ENCODE measurements at places on chromosomes 7 and 10.

- DNase-seq: no peak
Observed at GRCh38 chr10:112775892-112776674, 174.0 kb upstream of the TCF7L2 start.

- DNase-seq: no peak
Observed at GRCh38 chr7:128361411-128362379, at the start of gene PRRT4. Gene PRRT4, minus strand, starts transcription at chr7:128361690.

- no peak for DNase-seq
Observed at GRCh38 chr10:77993620-77994019, 35.7 kb downstream of the POLR3A start.

GRCh38 chr7:26690135-26690805 is 174.1 kb downstream of the SKAP2 start:
- DNase-seq: no peak

DNA sequence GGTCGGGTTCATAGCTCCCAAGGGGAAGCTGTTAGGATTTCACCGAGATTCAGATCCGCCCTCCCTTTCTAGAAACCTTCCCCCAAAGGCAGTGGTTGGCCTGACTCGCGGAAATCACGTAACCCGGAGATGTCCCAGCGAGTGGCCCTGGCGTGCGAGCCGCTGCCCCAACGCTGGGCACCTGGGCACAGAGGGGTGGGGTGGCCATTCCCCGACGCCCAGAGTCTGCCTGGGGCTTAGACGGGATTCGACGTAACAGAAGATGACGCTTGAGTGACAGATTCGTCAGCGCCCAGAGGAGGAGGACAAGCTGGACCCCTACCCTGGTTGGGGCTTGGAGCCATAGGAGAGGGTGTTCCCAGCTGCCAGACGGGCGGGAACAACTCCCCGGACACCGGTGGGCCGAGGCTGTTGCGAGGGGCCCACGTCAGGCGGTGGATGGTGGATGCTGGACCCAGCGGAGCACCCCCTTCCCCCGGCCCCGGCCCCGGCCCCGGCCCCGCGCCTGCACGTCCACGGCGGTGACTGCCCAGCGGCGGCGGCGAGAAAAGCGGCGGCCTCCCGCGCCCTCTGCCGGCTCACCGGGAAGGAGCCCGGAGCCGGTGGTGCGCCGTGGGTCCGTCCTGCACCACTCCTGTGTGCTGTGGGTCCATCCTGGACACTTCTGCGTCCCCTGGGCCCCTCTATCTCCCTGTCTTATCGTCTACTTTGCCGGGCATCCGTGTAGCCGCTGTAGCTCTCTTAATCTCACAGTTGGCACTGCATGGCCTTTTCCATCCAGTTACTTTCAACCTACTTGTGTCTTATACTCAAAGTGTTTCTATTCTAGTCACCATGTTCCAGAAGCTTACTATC is 35.4 kb upstream of the KNDC1 start:
- no peak for DNase-seq

DNA sequence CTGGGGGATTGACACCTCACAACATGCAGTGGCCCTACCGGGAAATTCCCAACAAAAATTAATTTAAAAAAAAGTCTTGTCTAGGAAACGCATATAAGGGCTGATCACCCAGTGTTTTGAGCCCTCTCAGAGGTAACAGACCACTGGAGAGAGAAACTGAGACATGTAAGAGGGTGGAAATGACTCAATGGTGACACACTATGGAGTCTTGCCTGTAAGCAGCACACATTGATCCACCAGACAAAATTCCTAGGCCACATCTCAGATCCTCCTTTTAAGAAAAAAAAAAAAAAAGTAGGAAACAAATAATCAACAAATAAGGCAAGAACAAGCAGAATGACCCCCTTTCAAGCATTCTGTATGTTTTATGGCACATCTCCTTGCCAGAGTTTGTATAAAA is 296.2 kb downstream of the MAGI2 start:
- DNase-seq: no peak

- DNase-seq: peak; percentile 41
Observed at GRCh38 chr10:103470761-103471653, 8.0 kb downstream of the CALHM3 start.
